Right lobe of liver (tissue), 6 donors: ENCODE measurements at places on chromosomes 16 and 17.
A peak's percentile ranks its signal among the peaks of the same experiment; 100 is the strongest.

GRCh38 chr16:64742455-64743223 lies 379.2 kb downstream of the CDH11 start:
- no peak for DNase-seq

GRCh38 chr16:477301-478157 lies 50.0 kb upstream of the CAPN15 start:
- DNase-seq = peak; percentile 43

- DNase-seq = no peak
Observed at GRCh38 chr16:894136-894535, 76.6 kb downstream of the LMF1 start.

DNA sequence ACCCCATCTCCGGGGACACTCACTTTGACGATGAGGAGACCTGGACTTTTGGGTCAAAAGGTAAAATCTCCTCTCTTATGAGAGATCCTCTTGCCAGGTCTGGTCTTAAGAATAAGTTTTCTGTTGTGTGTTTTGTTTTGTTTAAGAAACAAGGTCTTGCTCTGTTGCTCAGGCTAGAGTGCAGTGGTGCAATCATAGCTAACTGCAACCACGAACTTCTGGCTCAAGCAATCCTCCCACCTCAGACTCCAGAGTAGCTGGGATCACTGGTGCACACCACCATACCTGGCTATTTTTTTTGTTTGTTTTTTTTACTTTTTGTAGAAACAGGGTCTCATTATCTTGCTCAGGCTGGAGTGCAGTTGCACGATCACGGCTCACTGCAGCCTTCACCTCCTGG lies 4.1 kb downstream of the MMP25 start:
- no peak for DNase-seq

- DNase-seq = no peak
Observed at GRCh38 chr17:9513266-9513665, 62.4 kb downstream of the STX8 start.
